ENCODE measurements at places on chromosomes 6 and 20. TPM values are rescaled to one million over a fixed set of nuclear protein-coding genes. Genes with fewer than 3 reads are reported as not detected.
A peak's percentile ranks its signal among the peaks of the same experiment; 100 is the strongest.

The LRRN4 gene
- total RNA-seq, result not detected

The EYA4 gene
- total RNA-seq, result not detected

The SRPK1 gene
- total RNA-seq, result 65.9 TPM

The AVP gene
- total RNA-seq, result not detected

DNA sequence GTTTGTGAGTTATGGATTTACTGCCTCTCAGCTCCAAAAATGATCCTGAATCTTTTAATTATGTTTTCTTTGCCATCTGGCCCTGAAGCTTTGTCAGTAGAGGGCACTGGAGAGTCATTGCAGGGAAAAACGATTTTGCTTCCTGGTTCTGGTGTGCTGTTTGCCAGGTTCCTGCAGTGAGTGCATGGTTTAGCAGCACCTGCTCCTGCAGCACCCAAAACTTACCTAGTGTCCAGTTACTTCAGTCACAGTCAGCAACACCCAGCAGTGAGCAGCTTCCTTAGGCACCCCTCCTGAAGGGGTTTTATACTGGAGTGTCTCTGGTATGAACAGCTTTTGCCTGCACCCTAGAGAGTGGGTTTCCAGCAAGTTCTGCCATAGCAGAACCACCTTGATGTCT is 6.0 kb upstream of the TRIM26 start:
- H3K27me3 ChIP-seq, result no peaks in the 10 kb centered on the region
- peaks cover 19% of the 10 kb centered on the region for H3K4me1 ChIP-seq
- no peak overlapping the region for H3K4me3 ChIP-seq
- peak; percentile 73 for DNase-seq

DNA sequence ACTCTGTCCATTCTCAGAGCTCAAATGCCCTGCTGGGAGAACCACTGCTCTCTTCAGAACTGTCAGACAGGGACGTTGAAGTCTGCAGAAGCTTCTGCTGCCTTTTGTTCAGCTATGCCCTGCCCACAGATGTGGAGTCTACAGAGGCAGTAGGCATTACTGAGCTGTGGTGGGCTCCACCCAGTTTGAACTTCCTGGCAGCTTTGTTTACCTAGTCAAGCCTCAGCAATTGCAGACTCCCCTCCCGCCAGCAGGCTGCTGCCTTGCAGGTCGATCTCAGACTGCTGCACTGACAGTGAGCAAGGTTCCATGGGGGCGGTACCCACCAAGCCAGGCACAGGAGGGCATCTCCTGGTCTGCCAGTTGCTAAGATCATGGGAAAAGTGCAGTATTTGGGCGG is 21.8 kb upstream of the UFL1 start:
- peak overlapping the region; percentile 78 for H3K27ac ChIP-seq
- H3K4me1 ChIP-seq, result peaks cover 36% of the 10 kb centered on the region
- peak; percentile 76 for DNase-seq

DNA sequence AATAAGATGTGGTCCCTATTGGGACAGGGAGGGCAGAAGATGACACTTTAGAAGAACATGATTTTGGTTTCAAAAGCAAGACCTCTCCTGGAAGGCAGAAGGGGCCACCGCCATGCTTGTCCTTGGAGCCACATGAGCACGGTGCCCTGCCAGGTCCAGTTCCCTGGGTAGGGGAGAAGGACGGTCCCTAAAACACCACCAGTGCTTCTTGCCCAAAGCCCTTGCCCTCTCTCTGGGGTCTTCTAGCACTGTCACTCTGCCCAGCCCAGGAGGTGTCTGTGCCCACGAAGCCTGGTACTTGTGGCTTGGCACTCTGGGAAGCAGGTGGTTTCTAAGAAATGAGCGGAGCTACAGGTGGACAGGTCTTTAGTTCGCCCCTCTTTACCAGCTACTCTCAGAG is 46.0 kb downstream of the PLCG1 start:
- H3K4me1 ChIP-seq, result peaks cover 12% of the 10 kb centered on the region
- H3K4me3 ChIP-seq, result no peak overlapping the region
- peak; percentile 4 for DNase-seq
- no peaks in the 10 kb centered on the region for H3K27me3 ChIP-seq
- peaks cover 10% of the 10 kb centered on the region for H3K36me3 ChIP-seq
- no peak overlapping the region for H3K27ac ChIP-seq

DNA sequence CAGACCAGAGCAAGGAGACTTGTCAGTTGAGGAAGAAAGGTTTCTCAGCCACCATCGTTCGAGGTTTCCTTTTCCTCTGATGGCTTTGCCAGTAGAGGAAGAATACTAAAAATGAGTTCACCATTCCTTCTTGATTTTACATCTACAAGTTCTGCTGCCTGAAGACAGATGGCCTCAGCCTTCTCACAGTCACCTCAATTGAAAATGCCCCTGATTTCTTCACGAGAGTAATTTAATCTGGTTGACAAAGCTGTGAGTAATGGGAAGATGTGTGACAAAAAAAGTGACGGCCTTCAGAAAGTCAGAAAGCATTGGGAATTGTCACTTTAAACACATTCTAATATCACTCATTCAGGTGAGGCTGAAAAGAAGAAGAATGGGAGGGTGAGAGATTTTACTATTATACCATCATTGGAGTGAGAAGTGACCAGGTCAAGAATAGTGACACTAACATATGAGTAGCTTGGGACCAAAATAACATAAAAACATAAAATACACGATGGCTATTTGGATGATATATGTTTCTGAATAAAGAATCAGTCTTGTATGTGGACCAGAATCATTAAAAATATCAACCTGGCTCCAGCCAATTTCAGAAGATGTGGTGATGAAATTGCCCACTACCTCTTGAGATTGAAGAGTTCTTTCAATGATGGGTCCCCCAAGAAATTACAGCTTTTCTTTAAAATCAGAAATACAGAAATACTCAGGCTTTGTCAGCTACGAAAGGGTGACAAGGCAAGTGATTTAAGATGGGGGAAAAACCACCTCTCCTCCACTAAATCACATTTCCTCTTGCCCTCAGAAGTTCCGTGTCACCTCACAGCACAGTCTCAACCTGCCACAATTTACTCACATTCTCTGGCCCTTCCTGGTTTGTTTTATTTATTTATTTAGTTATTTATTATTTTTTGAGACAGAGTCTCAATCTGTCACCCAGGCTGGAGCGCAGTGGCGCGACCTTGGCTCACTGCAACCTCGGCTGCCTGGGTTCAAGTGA is 147.7 kb downstream of the SOBP start:
- no peak for DNase-seq
- peaks cover 78% of the 10 kb centered on the region for H3K27me3 ChIP-seq
- H3K27ac ChIP-seq, result no peak overlapping the region
- no peak overlapping the region for H3K4me3 ChIP-seq
- H3K4me1 ChIP-seq, result peaks cover 10% of the 10 kb centered on the region
- no peaks in the 10 kb centered on the region for H3K36me3 ChIP-seq

- H3K27me3 ChIP-seq, result peaks cover 4% of the 10 kb centered on the region
- H3K27ac ChIP-seq, result peak overlapping the region; percentile 87
- H3K4me1 ChIP-seq, result peaks cover 51% of the 10 kb centered on the region
- peaks cover 5% of the 10 kb centered on the region for H3K36me3 ChIP-seq
These were observed 105.6 kb downstream of the ZDHHC14 start for GRCh38 chr6:157486572-157486971.

DNA sequence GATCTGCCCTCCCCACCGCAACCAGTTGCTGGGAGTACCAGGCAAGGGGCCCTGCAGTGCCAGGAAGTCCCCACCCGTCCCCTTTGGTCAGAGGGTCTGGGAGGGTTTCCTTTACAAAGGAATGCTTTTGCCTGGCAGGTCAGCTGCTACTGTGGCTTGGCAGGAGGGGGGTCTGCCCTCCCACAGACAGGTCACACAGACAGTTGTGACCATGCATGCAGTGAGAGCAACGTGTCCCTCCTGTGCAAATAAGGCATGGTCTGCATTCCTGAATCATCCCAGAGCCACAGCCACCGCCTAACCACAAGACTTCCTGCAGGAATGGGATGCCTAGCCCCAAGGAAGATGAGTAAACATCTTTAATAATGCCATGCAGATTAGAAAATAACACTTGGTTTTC is 439 bp upstream of the F13A1 start:
- no peaks in the 10 kb centered on the region for H3K4me1 ChIP-seq
- DNase-seq, result no peak
- no peak overlapping the region for H3K27ac ChIP-seq
- H3K36me3 ChIP-seq, result no peaks in the 10 kb centered on the region
- no peak overlapping the region for H3K4me3 ChIP-seq

GRCh38 chr6:130136798-130137197 is 86.0 kb downstream of the SAMD3 start:
- DNase-seq, result no peak
- H3K4me1 ChIP-seq, result peaks cover 88% of the 10 kb centered on the region
- peaks cover 75% of the 10 kb centered on the region for H3K36me3 ChIP-seq
- no peak overlapping the region for H3K4me3 ChIP-seq

DNA sequence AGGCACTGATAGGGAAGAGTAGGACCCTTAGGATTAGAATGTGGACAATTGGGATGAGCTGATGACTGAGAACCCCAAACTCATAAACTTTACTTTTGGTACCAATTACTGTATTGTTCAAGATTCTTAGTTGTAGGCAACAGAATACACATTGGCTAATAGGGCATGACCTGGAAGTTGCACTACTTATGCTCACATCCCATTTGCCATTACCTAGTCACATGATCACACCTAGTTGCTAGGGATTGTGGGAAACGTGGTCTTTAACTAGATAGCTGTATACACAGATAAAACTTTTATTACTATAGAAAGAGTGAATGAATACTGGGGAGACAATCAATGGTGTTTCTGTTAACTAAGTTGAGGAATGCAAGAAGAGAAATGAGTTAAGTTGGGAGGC is 113.4 kb upstream of the AKIRIN2 start:
- H3K27me3 ChIP-seq, result peaks cover 15% of the 10 kb centered on the region
- no peaks in the 10 kb centered on the region for H3K4me1 ChIP-seq

GRCh38 chr6:157023958-157024357 is 246.8 kb downstream of the ARID1B start:
- peaks cover 8% of the 10 kb centered on the region for H3K36me3 ChIP-seq
- no peaks in the 10 kb centered on the region for H3K27me3 ChIP-seq
- H3K27ac ChIP-seq, result no peak overlapping the region
- DNase-seq, result no peak
- no peak overlapping the region for H3K4me3 ChIP-seq

GRCh38 chr6:78513856-78514255 is 353.5 kb upstream of the IRAK1BP1 start:
- H3K27ac ChIP-seq, result no peak overlapping the region
- no peak overlapping the region for H3K4me3 ChIP-seq
- DNase-seq, result no peak
- no peaks in the 10 kb centered on the region for H3K36me3 ChIP-seq
- no peaks in the 10 kb centered on the region for H3K27me3 ChIP-seq

DNA sequence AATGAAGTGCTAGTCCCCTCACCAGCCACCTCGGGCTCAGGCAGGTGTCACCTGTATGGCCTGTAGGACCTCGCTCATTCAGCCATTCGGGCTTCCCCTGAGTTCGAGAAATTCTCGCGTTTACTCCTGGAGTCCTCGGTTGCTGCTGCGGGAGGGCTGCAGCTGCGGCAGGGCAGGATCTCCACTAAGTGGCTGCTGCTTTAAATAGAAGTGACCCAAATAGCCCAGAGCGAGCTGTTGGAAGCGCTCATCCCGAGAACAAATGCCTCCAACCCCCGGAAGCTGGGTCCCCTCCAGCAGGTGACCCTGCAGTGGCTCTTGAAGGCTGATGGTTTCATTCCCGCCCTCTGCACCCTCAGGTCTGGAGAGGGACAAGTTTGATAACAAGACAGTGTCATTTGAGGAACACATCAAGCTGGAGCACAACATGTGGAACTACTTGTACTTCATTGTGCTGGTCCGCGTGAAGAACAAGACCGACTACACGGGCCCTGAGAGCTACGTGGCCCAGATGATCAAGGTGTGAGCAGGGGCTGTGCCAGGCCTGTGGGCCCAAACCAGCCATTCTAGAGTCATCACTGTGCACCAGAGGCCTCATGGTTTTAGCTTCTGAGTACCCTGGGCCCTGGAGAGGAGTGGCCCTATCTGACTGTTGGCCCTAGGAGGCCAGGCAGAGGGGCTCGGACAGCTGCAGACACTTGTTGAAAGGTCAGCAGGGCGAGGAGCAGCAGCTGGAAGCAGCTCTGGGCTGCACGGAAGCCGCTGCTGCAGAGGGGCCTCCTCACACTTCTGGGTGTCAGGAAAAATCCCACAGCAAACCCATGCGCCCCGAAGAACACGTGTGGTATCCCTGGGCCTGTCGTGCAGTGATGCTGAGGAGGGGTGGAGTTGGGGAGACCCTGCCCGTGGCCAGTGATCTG is 18.1 kb downstream of the UQCC2 start:
- no peak overlapping the region for H3K4me3 ChIP-seq
- peak overlapping the region; percentile 86 for H3K27ac ChIP-seq
- peaks cover 73% of the 10 kb centered on the region for H3K36me3 ChIP-seq
- DNase-seq, result no peak
- H3K27me3 ChIP-seq, result no peaks in the 10 kb centered on the region
- peaks cover 77% of the 10 kb centered on the region for H3K4me1 ChIP-seq

GRCh38 chr20:51220293-51220706 is 197.4 kb upstream of the KCNG1 start:
- peaks cover 29% of the 10 kb centered on the region for H3K27me3 ChIP-seq
- no peak overlapping the region for H3K4me3 ChIP-seq
- DNase-seq, result peak; percentile 57
- no peaks in the 10 kb centered on the region for H3K4me1 ChIP-seq
- H3K36me3 ChIP-seq, result no peaks in the 10 kb centered on the region
- H3K27ac ChIP-seq, result no peak overlapping the region

- DNase-seq, result no peak
- H3K4me1 ChIP-seq, result peaks cover 6% of the 10 kb centered on the region
- no peak overlapping the region for H3K27ac ChIP-seq
- H3K27me3 ChIP-seq, result no peaks in the 10 kb centered on the region
These were observed 58.0 kb downstream of the GINS1 start for GRCh38 chr20:25465243-25466135.

DNA sequence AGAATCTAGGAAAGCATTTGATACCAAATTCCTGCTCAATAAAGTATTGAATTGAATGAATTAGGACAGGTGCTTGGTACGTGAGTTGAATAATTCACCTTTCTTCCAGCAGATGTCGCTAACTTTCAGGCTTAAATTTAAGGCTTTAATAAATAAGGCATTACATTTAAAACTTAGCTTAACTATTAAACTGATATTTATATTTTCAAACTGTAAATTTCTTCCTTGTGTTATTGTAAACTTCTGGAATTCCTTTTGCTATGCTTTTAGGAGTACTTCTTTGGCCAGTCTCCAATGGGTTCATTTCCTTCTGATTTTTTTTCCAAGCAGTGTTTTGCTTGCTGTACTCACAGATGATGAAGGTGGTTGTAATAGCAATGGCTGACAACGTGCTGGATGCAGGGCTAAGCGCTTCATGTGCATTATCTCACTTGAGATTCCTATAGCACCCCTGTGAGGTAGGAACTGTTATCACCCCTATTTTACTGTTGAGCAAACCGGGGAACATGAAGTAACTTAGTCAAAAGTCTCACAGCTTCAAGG is 71.3 kb upstream of the SLC2A12 start:
- H3K4me1 ChIP-seq, result no peaks in the 10 kb centered on the region
- no peak overlapping the region for H3K4me3 ChIP-seq
